ENCODE measurements at places on chromosomes 12 and 14.

- no peak for DNase-seq
Measured at GRCh38 chr12:124194893-124195566, 99.9 kb upstream of the RFLNA start.

GRCh38 chr12:31742891-31743290 lies 14.1 kb upstream of the AMN1 start:
- no peak for DNase-seq

DNA sequence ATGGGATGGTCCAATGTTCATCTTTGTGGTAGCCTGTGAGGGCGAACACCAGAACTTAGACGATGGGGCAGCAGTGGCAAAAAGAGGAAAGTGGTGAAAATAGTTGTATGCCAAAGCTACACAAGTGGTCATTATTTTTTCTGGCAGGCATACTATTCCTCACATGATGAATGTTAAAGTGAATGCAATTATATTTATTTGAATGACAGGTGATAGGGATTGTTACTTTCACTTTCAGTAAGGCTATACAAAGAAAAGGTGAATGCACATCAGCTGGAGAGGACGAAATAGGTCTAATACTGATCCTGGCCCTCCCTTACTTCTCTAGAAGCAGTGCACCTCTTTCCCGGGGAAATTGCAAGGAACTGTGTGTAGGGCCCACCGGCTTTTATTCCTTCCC lies 470.1 kb downstream of the TMTC2 start:
- DNase-seq: no peak

- no peak for DNase-seq
Measured at GRCh38 chr12:49366096-49366651, 1.1 kb upstream of the SPATS2 start.

- DNase-seq: no peak
Measured at GRCh38 chr12:114682785-114683708, 928 bp downstream of the TBX3 start.

DNA sequence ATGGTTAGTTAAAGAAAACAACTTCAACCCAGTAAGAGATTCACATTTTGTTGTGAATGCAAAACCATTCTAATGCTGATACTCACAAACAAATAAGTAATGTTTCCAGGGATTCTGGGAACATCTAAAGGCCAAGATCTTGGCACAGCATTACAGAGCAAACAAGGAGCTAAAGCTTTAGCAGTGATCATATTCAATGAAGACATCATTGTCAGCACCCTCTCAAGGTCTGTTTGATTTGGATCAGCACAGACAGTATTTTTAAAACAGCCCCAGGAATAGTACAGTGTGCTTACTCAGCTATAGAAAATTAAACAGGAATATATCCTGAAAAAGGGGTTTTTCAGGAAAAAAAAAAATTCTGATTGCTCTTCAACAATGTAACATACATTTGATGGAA lies 71.4 kb downstream of the TMEM260 start:
- DNase-seq: no peak

- no peak for DNase-seq
Measured at GRCh38 chr12:74393272-74393671, 144.4 kb upstream of the ATXN7L3B start.

GRCh38 chr12:24012528-24012927 lies 63.1 kb upstream of the SOX5 start:
- DNase-seq: no peak

- peak; percentile 50 for DNase-seq
Measured at GRCh38 chr12:112105891-112106290, 2.7 kb downstream of the NAA25 start.

DNA sequence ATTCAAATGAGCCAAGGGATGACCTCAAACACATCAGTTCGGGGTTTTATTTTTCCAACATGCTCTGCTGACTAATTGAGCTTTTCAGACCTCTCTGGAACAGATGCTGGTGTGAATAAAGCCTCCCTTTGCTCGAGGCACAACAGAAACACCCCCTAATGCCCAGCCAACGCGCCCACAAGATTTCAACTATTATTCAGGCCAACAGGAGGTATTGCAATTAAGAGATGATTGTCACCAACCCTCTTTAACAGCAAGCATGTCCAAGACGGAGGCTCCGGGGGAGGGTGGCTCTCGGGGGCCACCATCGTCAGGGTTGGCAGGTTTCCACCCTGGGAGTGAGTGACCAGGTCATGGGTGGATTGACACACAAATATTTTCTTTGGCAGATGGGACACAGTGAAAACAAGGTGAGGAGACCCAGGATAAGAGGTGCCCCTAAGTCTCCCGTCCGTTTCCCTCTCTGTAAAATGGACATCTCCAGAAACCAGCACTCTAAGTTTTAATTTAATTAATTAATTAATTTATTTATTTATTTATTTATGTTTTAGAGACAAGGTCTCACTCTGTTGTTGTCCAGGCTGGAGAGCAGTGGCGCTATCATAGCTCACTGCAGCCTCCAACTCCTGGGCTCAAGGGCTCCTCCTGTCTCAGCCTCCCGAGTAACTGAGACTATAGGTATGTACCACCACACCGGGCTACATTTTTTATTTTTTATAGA lies 56.1 kb downstream of the MAP1LC3B2 start:
- no peak for DNase-seq

- peak; percentile 25 for DNase-seq
Measured at GRCh38 chr14:61280092-61280525, 1.0 kb downstream of the TMEM30B start.

DNA sequence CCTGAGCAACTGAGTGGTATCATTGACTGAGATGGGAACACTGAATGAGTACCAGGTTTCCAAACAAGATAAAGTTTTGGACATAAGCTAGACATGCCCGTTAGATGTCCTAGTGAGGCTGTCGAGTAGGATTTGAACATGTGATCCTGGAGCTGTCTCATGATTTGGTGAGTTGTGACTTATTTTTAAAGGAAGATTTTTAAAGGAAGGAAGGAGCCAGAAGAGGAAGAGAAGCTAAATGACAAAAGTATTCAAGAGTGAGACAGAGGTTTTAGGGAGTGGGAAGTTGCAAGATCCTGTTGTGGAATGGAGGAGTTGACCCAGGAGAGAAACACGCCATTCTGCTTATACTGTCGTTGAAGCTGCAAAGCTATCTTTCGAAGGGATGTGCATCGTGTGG lies 82.1 kb downstream of the SAMD4A start:
- DNase-seq: no peak

GRCh38 chr14:100736269-100737180 lies 9.8 kb downstream of the DLK1 start:
- peak; percentile 6 for DNase-seq

GRCh38 chr14:99566009-99566389 lies 38.0 kb downstream of the CCDC85C start:
- DNase-seq: no peak

GRCh38 chr12:30746190-30746589 lies 8.6 kb downstream of the CAPRIN2 start:
- DNase-seq: no peak

DNA sequence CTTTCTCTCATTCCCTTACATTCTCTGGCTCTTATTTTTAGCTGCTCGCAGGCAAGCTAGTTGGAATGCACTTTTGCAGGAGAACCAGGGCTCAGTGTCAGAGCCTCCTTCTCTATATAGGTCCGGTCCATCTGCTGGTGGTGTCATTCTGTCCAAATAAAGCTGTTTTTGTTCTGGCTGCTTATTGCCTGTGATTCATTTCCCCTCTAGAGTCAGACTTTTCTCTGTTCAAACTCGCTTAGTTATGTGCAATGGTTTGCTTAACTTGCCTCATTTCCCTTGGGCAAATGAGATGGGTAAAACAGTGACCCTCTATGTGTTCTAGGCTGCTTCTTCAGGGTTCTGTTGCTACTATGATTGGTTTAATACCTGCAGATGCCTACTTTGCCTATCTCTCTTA lies 2.9 kb downstream of the SMARCD1 start:
- no peak for DNase-seq

DNA sequence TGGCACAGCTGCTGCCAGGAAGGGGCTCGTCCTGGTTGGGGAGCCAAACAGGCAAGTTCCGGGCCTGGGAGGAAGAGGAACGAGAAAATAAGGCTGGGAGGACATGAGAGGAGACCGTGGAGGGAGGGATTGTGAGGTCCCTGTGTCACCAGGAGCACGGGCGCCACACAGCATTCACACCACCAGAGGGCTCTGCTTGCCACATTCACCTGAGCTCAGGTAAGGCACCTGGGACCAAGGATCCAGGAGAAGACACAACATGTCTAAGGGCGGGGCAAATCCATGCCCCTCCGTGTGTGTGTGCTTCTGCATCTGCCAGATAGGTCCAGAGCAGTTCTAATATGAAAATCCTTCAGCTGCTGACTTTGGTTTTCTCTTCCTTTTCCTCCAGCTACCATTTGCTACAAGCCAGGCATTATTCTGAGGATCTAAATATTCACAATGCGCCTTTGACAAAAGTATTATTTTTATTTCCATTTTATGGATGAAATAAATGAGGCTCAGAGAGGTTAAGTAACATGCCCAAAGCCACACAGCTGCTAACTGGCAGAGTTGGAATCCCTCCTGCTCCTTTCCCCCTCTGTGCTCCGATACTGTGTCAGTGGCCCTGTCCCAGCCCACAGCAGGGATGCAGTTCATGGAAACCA lies 14.6 kb downstream of the RAPGEF3 start:
- DNase-seq: peak; percentile 58

- no peak for DNase-seq
Measured at GRCh38 chr12:33832900-33833299, 189.4 kb upstream of the ALG10 start.

GRCh38 chr14:28767030-28767852 lies 654 bp downstream of the FOXG1 start:
- peak; percentile 50 for DNase-seq

DNA sequence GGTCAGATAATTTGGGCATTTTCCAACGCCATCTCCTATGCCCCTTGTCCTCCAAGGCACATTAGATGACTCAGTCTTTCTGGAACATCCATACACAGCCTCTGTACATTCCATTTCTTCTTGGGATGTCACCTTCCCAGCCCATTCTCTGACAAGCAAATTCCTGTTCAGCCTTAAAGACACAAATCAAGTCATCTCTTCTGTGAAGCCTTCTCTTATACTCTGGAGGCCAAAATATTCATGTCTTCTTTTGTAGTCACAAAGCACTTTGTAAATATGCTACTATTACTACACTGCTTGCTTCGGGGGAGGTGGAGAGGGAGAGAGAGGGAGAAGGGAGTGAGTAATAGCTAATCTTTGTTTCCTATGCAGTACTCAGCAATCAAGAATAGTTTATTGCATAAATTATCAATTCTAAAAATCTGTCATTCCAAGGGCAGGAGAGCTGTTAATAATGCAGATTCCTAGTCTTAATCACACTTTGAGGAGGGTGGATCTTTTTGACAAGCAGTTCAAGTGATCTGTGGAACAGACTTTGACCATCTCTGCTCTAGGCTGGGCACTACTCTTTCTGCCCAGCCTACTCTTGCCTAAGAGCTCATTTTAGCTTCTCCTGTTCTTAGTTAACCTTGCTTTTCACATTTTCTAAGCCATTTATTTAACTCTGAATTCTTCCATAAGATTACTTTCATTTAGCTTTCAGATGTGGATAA lies 27.9 kb downstream of the KCNMB4 start:
- DNase-seq: no peak

DNA sequence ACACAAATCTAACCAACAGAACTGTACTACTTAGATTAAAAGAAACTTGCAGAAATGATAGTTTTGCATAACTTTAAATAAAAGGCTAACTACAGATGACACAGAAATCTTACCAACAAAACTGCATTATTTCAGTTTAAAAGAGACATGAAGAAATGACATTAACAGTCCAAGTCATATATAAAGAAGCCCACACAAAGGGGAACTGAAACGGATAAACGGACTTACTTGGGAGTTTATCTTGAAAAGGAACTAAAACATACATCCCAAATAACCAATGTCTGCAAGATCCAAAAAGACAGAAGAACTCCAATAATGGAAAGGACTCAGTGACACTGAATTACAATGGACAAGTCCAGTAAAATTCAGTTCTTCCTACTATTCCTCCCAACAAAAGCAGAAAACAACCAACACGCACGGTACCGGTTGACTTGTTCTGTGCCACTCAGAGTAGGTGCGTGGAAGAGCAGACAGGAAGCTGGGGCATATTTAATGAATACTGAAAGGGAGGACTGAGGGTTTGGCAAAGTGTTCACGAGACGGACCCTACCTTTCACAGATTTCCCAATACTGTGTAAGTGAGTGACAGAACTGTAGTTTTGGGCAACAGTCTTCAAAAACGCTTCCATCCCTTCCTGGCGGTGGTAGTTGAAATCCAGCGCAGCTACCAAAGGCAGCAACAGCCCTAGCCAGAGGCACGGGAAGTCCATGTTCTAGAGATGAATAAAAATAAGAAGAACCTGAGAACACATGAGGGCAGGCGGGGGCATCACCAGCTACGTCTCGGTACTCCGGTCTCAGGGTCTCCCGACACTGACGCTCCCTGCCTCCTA lies 627 bp downstream of the CPM start:
- no peak for DNase-seq

GRCh38 chr12:42679466-42679865 lies 89.9 kb upstream of the PRICKLE1 start:
- DNase-seq: no peak

GRCh38 chr12:56522411-56523193 lies 982 bp downstream of the RBMS2 start:
- peak; percentile 20 for DNase-seq

DNA sequence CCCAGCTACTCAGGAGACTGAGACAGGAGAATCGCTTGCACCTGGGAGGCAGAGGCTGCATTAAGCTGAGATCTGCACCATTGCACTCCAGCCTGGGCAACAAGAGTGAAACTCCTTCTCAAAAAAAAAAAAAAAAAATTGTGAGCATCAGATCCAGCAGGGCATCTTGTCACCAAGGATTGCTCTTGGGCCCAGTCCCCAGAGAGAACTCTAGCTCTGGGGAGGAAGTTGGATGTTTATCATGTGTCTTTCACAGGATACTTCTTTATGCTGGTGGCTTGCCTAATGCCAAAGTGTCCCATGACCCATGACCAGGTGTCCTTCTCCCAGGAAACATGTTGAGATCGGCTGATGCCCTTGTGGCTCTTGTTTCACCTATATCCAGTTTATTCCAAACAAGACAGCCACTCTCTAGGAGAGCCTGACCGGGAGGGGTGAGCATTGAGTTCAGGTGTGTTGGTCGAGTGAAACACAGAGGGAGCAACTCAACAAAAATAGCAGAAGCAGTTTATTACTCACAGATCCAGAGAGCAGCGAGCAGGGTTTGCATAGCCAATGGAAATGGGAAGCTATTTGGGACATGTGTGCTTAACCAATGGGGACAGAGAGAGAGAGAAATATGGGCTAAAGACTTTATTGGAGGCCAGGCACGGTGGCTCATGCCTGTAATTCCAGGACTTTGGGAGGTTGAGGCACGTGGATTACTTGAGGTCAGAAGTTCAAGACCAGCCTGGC lies 6.6 kb upstream of the TCHP start:
- DNase-seq: no peak

DNA sequence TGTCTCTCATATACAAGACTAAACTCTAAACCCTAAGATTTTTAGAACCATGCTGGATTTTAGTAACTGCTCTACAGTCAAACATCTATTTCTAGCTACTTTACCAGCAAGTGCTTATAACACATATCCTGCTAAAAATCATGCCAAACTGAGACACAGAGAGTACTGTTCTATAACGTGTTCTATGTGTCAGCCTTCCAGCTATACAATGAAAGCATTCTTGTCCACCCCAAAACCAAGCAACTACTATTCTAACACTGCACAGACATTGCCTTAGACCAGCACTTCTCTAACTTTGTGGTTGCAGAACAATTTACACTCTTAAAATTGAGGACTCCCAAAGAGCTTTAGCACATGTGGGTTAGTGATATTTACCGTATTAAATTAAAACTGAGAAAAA lies 85.7 kb downstream of the SPPL3 start:
- DNase-seq: no peak

GRCh38 chr14:23322568-23323517 lies 1.6 kb downstream of the PABPN1 start:
- no peak for DNase-seq
